AML-193 (cell line): ENCODE measurements at places on chromosomes 3 and 15.

DNA sequence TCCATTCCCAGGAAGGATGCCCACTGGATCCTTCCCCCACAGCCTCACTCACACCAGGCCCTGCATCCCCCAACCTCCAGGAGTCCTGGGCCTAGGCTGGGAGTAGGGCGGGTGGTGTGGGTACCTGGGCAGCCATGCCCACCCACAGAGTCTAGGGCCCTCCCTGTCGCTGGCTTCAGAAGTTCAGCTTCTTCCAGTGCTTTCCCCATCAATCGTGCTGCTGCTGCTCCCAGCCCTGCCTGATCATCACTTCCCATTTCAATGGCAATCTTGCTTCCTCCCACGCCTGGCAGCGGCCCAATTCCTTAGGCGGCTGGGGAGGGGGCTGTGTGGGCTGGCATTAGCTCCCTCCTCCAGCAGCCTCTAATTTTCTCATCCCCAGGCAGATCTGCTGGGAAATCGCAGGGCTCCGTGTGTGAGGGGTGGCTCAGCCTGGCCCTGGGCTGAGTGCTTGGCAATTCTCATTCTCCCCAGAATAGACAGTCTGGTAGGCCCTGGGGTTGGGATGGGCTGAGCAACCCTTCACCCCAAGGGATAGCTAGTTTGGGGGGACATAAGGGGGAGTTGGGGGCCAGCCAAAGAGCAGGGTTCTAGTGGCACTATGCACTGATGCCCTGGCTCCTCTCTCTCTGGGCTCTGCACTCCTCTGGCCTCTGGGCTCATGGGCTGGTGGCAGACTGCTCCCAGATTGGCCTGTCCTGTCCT is 66.4 kb downstream of the SCN5A start:
- no peak for DNase-seq

GRCh38 chr15:45448066-45448915 is 69.9 kb upstream of the GATM start:
- DNase-seq, result no peak

GRCh38 chr3:74750901-74751300 is 136.4 kb upstream of the CNTN3 start:
- no peak for DNase-seq

- DNase-seq, result no peak
These were observed 41.3 kb downstream of the CDAN1 start for GRCh38 chr15:42695527-42696071.

DNA sequence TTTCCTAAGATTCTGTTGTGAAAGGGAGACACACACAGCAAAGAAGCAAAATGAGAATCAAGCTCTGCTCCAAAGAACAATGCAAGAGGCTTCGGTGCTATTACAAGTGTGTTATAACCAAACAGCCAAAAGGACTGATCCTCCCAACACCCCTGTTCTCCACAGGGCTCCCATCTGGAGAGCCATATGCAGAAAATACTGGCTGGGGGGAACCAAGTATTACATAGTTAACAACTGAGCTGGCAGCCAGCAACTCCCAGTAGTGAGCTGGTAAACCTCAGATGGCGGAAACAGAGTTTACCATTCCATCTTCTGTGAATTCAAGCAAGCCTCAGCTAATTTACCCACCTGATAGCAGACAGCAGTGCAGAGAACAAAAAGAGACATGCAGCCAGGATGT is 156.4 kb downstream of the NTRK3 start:
- no peak for DNase-seq

- no peak for DNase-seq
These were observed 6.1 kb upstream of the MCF2L2 start for GRCh38 chr3:183434503-183434902.

DNA sequence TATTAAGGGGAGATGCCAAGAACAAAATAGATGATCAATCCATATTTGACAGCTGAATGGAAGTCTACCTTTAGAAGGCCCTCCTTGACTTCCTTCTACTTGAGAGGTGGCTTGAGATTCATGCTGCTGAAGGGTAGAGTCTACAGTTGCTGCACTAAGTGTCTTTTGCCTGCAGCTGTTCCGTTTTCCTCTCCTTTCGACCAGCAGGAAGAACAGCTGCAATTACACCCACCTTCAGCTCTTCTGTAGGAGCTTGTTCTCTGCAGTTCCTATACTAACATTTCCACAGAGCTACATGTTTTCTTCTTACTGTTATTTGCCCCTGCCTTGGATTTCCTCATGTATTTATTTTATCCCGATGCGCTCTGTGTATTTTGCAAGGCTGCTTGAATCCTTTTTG is 79.1 kb downstream of the ARRDC4 start:
- DNase-seq, result no peak

DNA sequence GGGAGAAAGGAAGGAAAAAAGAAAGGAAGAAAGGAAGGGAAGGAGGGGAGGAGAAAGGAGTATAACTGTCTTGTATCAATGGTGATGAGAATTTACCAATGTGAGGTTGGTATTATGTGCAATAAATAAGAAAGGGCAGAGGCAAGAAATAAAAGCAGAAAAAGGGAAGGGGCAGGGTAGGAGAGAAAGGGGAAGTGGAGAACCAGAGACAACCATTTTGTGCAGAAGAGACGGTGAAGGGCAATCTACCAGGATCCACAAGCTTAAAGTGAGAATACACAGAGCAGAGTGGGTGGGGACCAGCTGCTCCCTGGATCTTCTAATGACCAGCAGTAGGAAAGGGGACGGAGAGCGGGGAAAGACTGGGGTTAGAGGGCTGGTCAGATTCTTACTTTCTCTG is 106.9 kb upstream of the SLCO2A1 start:
- peak; percentile 46 for DNase-seq

DNA sequence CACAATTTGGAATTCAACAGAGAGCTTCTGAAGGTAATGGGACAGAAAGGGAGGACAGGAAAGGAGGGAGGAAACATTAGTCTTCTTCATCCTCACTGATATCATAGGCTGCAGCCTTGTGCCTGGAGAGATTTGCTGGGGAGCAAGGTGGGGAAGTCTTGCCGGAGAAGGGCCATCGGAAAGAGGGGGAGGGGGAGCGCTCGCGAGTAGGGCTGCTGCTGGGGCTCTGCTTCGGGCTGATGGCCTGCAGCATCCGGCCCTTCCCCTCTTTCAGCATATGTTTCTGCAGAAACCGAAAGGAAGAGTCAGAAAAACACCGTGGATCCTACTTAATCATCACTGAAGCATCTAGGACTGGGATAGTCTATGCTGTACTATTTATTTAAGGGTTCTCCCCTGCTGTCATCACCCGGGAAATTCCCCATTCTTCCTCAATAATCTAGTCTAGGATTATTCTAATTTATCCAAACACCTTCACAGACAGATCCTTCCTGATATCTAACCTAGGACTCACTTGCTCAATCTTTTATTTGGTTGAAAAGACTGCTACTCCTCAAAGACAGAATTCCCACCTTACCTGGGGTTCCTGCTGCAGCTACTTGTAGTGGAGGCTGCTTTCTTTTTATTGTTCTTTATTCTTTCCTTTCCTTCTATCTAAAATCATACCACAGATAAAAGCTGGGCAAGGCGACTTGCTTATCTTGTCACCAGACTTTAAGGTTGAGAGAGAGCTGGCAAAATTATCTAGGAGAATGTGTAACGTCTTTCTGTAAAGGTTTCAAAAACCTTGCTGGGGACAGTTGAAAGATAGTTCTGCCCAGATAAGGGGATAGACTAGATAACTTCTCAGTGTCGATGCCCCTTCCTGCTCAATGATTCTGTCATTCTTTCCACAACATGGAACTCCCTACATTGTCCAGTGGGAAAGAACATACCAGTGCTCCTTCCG is 22.6 kb downstream of the SLC51A start:
- DNase-seq, result no peak

- no peak for DNase-seq
These were observed 3.2 kb upstream of the SIAH2 start for GRCh38 chr3:150765949-150766720.

DNA sequence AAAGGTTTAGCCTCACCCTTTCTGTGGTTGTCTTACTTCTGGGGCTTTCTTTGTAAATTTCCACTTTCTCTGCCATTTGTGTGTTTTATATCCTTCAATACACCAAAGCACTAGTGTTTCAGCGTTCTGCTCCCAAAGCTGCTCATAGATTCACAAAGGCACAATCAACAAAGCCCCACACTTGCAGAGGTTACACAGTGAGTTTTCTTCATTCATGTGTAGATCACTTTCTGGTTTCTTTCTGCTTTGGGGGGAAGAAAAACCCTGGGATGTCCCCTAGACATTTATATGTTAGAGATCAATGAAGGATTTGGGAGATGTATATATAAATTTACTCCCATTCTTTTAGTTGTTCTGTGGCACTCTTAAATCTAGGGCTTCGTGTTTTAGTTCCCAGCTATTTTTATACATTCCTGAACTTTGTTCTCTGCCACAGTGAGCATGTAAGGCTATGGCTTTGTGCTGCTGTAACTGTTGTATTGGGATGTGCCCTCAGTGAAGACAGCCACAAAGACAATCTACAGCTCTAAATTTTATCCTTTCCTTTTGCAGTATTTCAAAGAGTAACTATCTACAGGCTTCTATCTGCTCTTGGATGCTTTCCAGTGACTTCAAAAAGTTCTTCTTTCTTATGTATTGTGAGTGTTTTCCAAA is 636.5 kb downstream of the ZBBX start:
- no peak for DNase-seq

GRCh38 chr15:68062946-68063465 is 8.9 kb downstream of the PIAS1 start:
- DNase-seq, result no peak

GRCh38 chr3:133606342-133606741 is 32.9 kb downstream of the CDV3 start:
- no peak for DNase-seq

DNA sequence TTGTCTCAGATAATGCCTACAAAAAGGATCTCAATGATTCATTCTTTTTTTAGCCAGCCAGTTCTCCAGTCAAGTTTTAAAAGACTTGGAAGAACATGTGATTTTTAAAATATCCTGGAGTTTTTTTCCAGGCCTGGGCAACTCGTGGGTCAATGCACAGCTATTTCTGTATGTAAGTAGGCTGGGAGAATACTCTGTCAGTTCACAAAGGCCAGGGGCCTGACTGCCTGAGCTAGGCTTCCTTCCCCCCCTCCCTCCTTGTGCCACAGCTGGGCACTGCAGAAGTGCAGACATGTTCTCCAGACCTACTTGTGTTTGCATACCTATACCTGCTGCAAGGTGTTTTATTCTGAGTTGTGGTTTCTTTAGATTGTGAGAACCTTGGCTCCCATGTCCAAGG is 43.7 kb downstream of the CTDSPL start:
- no peak for DNase-seq

- no peak for DNase-seq
These were observed 3.4 kb downstream of the FSD2 start for GRCh38 chr15:82802497-82802896.

DNA sequence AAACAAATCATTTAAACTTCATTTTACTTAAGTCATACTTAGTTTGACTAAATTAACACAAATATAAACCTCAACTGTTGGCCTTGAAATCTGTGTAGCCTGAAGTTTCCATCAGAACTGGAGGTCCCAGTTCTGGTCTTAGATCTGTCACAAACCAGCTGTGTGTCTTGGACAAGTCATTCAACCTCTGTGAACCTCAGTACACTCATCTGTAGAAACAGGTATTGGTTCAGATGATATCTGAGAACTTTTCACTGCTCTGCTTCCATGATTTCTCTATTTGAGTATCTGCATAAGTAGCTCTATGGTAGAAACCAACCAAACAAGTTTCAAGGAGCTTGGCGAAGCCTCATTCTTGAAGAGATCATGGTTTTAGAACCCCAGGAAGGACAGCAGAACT is 60.4 kb upstream of the SLC2A2 start:
- DNase-seq, result no peak

- DNase-seq, result no peak
These were observed 97.1 kb downstream of the MEX3B start for GRCh38 chr15:81948751-81949150.

GRCh38 chr3:138139691-138140090 is 7.5 kb upstream of the A4GNT start:
- no peak for DNase-seq

DNA sequence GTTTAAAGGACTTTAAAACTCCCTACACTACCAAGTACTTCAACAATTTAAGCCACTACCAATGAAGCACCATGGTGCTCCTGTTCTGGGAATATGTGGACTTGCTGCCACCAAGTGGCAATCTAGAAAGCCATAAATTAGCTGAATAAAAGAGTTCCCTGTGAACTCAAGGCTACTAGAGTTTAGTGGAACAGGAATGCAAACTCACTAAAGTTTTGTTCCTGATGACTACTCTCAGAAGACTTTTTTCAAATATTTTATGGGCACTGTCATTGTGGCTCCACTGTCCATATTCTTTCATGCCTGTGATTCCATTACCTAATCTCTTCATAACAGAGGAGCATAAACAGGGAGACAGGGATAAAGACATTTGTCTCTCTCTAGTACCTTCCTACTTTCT is 63.9 kb downstream of the TMCC1 start:
- peak; percentile 83 for DNase-seq

DNA sequence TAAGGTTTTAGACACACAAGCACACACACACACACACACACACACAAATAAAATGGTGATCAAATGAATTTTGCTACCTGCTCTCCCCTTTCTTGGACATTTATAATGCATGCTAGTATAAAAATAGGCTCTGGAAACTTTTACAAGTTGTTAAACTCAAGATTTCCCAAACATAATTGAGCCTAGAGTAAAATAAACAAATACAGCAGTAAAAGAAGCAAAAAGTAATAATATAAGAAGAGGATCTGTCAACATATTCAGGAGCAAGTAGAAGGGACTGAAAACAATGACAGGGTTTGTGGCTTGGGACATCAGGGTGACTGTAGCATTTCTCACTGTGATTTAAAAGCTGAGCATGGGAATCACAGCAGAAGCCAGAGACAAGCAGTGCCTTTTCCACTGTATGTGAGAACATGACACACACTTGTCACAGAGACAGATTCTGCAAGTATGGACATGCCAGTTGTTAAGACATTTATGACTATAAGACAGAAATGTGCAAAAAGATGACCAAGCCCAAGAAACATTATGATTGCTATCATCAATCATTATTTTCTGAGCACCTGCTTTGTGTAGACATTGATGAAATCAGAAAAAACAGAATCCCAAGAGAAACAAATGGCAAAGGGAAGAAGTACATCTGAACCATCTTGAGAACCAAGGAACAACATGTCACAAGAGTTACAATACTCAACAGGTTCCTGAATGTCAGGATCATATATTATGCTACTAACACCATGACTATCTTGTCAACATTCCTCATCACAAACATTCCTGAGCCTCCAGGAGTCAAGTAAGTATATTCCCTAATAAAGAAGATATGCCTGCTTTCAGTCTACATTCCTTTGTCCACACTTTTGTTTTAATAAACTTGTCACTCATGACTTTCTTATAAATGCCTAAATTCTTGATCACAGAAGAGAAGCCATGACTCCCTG is 7.1 kb downstream of the THRB start:
- DNase-seq, result no peak

GRCh38 chr15:26391567-26392194 is 381.2 kb downstream of the GABRB3 start:
- no peak for DNase-seq

DNA sequence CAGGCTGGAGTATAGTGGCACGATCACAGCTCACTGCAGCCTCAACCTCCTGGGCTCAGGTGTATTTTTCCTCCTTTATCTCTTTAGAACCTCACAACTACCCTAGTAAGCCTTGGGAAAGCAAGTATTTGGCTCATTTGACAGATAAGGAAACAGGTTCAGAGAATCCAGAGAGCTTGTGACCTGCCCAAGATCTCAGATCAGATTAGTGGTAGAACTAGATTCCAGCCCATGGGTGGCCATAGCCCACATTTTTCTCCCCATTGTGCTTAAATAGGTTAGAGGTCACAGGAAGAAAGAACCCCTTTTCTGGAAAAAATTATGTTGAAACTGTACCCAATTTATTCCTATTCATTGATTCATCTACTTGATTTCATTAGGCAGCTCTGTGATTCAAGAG is 64.3 kb downstream of the TSC22D2 start:
- DNase-seq, result no peak

GRCh38 chr3:3799173-3800079 is at the start of gene LRRN1:
Gene LRRN1, plus strand, starts transcription at chr3:3799431. Its CDS starts 45,211 bp downstream, at chr3:3844642.
- no peak for DNase-seq
